ENCODE measurements at places on chromosomes 5 and 9.

GRCh38 chr5:56561-57290 is 35.2 kb upstream of the PLEKHG4B start:
- DNase-seq: no peak

DNA sequence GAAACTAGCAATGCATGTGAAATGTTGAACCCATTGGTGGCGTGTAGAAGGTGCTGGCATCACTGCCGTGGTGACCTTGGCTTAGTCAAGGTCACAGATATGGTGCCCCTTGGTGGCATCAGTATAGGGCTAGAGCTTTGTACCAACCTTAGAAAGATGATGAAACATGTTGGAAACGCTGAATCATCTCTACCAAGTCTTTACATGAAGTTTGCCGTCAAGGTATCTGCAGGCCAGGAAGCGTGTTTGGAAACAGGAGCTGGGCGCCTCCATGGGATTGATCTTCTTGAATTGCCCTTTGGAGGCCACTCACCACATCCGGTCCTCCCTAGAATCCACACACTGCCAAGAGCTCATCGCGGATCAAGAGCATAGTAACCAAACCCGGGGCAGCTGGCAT is 16.9 kb upstream of the BOD1 start:
- DNase-seq: no peak

- DNase-seq: no peak
Observed at GRCh38 chr5:112253478-112254250, 165.4 kb downstream of the EPB41L4A start.

DNA sequence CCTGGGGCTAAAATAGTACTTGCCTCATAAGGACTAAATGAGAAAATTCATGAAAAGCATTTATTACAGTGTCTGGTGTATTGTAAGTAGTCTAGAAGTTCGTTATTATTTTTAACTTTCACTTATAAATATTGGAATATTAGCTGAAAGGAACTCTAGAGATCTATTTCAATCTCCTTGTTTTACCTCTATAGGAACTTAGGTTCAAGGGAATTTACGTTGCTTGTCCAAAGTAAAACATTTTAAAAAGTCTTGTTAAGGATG is 55.5 kb downstream of the GARNL3 start:
- no peak for DNase-seq

DNA sequence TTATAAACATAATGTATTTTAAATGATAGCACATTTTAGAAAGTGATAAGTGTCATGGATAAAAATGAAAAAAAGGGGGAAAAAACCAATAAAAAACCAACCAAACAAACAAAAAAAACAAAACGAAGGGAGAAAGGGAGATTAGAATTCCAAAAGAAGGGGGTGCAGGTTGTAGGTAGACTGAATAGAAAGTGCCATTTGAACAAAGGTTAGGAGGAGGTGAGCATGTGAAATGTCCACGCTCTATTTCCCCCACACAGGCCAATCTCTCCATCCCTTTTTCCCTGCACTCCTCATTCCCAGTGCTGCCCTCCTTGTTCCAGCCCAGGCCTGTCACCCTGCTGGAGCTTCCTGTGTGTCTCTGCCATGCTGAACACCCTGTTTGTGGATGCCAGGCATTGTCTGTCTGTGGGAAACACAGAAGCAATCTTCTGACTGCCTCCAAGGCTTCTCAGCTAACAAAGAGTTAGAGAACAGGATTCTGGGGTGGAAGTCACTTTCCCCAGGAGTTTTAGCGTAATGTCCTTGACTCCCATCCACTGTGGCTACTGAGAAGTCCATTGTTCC is 138.8 kb downstream of the ADAMTS16 start:
- no peak for DNase-seq

- no peak for DNase-seq
Observed at GRCh38 chr5:78286290-78286689, 8.2 kb downstream of the AP3B1 start.

DNA sequence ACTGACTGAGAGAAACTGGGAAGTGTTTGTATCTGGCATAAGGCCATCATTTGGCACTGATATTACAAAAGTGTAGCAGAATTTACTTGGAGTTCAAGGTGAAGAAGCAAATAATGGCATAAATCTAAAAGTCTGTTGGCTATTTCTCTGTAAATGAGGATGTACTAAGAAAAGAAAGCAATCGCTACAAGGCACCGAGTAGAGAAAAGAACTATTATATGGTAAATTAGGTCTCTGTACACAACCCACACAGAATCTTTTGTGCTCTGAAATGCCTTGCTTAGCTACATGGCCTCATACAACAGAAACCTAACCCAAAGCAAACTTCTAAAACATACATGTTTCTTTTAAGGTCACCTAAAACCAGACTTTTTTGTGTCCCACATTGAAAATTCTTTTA is 290.1 kb upstream of the WWC1 start:
- no peak for DNase-seq

GRCh38 chr9:9112001-9112720 is 1312.6 kb upstream of the DMAC1 start:
- peak; percentile 47 for DNase-seq

- DNase-seq: no peak
Observed at GRCh38 chr5:172887692-172888091, 53.6 kb downstream of the ERGIC1 start.

- DNase-seq: no peak
Observed at GRCh38 chr9:19788614-19789271, at the start of gene SLC24A2. Gene SLC24A2, minus strand, starts transcription at chr9:19789037.

- DNase-seq: no peak
Observed at GRCh38 chr5:140927228-140927573, 1.1 kb downstream of the PCDHAC1 start.

GRCh38 chr9:76818271-76818670 is 54.0 kb downstream of the PCA3 start:
- DNase-seq: no peak

GRCh38 chr9:18346745-18347144 is 127.2 kb upstream of the ADAMTSL1 start:
- no peak for DNase-seq

All from SK-N-DZ (cell line).